ENCODE measurements at places on chromosomes 1 and 21.

GRCh38 chr1:63024132-63024531, 240.2 kb downstream of the ATG4C start:
- DNase-seq = no peak

DNA sequence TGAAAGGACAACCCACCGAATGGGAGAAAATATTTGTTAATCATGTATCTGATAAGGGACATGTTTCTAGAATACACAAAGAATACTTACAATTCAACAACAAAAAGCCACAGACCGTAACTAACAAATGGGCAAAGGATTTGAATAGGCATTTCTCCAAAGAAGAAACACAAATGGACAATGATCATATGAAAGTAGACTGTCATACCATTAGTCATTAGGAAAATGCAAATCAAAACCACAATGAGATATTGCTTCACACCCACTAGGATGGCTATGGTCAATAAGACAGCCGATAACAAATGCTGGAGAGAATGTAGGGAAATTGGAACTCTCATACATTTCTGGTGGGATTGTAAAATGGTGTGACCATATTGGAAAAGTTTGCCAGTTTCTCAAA, 367.2 kb upstream of the SGIP1 start:
- DNase-seq = no peak

DNA sequence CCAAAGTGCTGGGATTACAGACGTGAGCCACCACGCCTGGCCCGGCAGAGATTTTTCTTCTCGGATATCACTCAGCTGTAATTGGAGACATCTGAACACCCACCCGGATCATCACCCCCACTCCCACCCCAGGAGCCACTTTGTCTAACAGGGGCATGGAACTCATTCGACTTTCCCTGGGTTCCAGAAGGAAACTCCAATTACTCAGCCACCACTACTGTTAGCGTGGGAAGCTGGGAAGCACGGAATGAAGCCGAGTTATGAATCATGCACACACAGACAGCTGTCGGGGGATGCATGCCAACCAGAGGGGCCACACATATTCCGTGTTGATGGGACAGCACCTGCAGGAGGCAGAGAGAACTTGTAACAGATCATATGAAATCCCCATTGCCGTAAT, 85.2 kb downstream of the HLCS start:
- DNase-seq = no peak

- no peak for DNase-seq
Measured at GRCh38 chr1:27342778-27343638, 1.2 kb downstream of the SYTL1 start.

GRCh38 chr1:55981010-55981650, 598.2 kb downstream of the PLPP3 start:
- no peak for DNase-seq

GRCh38 chr1:97013941-97014340, 292.4 kb downstream of the PTBP2 start:
- DNase-seq = no peak

- DNase-seq = no peak
Measured at GRCh38 chr1:10634428-10635084, 159.8 kb downstream of the PEX14 start.

DNA sequence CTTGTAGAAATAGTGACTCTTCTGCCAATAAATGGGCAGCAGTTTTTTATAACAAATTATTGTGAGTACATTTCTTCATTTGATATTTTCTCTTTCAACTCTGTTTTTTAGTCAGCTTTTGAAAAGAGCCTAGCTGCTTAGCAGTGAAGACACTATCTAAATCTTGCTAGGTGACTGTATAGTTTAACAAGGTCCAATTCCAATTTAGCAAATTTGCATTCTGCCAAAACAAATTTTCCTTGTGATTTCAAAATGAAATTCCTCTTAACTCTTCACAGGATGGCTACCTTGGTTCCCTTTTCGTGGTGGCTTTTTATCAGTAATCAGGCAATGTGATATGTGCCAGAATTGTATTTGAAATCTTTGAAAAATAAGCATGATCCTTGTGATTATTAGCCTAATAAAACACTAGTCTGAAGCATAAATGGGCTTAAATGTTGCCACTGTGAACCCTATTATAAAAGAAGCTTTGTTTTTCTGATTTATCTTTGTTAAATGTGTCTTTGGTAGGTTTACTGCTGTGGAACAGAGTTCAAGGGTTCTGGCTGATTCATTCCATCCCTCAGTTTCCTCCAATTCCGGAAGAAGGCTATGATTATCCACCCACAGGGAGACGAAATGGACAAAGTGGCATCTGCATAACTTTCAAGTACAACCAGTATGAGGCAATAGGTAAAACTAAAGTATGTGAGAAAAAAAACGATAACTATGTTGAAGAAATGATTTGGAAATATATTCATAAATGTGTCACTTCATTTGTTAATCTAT, 12.2 kb downstream of the DNASE2B start:
- DNase-seq = no peak

- DNase-seq = no peak
Measured at GRCh38 chr1:206962272-206962671, 8.0 kb downstream of the FCAMR start.

GRCh38 chr1:19654886-19655717, 9.6 kb upstream of the HTR6 start:
- no peak for DNase-seq

DNA sequence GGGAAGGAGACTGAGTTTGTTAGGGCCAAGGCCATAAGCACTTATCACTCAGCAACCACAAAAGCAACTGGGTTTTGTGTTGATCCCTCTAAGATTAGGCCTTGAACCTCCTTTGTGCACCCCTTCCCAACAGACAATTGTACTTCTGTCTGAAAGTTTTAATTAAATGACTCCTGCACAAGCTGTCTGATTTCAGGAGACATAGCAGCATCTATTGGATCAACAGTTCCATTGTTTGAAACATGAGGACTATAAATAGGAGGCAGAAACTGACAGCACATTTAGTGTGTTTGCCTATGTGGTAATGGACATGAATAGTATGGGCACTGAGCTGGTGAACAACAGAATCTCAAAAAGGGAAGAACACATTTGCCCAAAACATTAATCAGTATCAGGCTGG, 167.3 kb upstream of the KCNJ6 start:
- no peak for DNase-seq

DNA sequence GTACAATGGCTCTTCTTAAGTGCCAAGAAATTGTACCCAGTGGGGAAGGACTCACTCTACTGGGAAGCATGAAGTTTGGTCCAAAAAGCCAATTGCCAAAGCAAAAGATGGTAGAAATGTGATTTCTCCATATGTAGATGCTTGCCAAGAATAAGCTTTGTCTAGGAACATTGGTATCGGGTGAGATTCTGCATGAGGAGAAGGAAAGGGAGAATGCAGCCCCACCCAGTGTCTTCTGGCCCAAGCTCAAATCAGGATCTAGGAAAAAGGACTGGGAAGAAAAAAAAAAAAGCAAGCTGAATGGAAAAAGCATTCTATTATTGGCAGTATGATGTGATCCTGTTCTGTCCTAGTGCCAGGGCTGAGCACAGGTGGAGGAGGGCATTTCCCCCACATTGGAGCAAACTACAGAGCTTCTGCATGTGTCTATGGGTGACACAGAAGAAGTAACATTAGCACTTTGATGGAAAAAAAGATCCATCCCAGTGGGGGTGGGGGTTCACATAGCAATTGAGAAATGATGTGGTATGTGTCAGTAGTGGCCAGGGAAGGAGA, 226.6 kb downstream of the KCNH1 start:
- no peak for DNase-seq

DNA sequence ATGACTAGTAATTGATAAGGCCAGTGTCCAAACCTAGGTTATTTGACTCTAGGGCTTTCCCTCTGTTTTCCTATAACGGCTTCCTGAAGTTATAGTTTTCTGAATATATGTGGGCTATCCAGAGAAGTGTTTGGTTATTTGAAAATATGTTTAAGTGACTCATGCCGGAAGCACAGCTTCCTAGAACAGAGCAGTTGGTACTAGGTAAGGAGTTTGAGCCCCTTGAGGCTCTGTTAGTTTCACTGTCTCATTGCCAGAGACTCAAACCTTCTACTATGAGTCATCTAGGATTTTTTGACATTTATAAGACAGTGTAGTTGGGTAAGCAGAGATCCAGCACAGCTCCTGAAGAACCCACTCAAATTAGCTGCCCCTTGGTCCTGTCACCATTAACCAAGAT, 27.1 kb upstream of the LEPR start:
- no peak for DNase-seq

DNA sequence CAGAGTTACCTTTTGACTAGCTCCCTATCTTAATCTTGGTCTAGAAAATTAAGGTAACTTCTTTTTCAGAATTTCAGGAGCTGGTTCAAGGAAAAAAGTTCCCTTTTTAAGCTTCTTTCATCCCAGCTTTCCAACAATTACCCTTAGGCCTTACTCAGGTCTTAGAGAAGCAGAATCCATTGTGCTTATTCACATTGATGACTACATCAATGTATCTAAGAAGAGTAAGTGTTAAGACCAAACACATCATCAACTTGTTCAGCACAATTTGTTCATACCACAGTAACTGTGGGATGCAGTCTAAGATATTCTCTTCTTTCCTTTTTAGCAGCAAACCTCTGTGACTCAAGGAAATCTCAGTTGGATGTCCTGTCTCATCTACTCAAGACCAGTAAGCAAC, 4.1 kb downstream of the MRPL9 start:
- DNase-seq = no peak

Measured in omental fat pad (tissue), 4 donors.